ENCODE measurements at places on chromosomes 11 and 22.

GRCh38 chr11:57798905-57799559 lies 37.4 kb downstream of the CTNND1 start:
- DNase-seq, result peak; percentile 24

GRCh38 chr11:68959465-68960293 lies 21.1 kb downstream of the MRGPRD start:
- no peak for DNase-seq

DNA sequence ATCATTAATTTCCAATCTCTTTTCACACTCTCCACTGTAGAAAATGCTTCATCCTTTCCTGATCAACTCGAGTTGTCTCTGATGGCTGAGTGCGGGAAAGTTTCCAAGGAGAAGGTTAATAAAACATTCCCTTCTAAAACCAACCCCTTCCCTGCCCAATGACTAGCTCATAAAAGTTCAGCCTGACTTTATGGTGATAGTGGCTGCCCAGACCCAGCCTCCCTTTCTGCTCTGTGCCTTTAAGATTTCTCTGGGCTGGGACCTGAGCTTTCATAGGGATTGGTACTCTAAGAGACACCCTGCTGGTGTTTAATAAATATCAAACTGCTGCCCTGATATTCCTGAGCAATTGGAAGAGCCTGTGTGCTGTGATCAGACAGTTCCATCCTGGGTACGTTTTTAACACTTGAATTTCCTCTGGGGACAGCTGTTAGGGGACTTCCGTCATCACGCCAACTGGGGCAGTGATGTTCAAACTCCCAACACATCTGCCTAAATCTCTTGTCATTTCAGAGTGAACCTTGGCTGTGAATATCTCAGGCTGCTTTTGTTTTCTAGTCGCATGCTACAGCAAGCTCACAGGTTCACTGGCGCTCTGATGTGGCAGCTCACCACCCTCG lies 195.0 kb upstream of the KIRREL3 start:
- DNase-seq, result no peak

- DNase-seq, result no peak
Observed at GRCh38 chr11:41878095-41878494, 418.6 kb upstream of the LRRC4C start.

GRCh38 chr11:17770917-17771316 lies 36.3 kb downstream of the KCNC1 start:
- no peak for DNase-seq

DNA sequence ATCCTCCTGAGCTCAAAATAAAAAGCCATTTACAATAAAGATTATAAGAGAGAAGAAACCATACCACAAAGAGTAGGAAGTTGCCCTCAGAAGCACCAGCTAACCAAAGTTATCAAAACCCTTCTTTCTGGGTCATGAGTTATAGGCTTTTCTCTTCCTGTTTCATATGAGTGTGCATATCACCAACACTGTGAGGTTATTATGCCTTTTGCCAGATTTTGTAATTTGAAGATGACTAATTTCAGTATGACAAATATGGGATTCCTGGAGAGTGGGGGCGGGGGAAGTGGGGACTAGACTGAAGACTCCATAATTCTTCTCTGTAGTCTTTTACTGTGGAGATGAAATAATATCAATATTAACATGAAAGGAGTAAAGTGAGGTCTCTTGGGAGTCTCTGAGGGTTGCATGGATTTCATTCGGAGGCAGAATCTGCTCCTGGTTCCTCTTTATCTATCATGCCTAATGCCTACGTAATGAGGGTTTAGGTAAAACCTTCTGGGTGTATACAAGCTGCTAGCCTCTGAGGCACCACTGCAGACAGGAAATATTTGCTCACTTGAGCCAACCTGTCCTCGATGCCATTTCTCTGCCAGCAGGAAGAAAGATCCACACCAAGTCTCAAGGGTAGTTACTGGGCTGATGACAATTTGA lies 2.1 kb downstream of the LPXN start:
- DNase-seq, result peak; percentile 22

- no peak for DNase-seq
Observed at GRCh38 chr11:111062420-111062819, 183.1 kb upstream of the POU2AF2 start.

DNA sequence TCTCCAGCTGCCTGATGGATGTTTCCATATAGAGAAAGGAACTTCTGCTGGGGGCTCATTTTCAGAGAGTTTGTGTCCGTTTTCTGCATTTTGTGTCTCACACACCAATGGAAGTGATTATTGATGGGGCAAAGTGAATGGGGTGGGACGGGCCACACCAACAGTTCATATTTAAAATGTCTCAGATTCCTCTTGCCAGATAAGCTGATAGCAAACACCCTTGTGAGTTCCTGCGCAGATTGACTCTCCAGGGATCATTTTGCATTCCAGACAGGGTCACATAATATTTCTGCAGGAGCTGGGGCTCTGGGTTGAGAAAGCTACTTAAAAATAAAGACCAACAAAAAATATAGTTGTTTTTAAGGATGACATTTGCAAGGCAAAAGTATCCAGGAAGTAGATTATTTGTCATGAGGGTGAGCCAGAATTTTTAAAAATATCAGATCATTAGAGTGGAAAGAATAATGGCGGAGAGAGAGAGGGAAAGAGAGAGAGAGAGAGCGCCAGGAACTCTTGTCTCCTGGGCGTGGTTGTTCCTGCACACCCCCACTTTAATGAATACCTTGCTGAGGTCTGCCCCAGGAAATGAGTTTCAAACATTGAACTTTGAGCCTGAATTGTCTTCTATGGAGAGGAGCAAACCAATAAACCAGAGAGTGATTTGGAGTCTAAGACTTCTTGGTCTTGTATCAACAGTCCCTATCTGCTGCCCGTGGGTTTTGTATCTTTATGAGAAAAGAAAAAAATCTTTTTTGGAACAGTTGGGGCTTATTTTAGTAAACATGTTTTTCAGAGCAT lies 33.3 kb downstream of the MICAL2 start:
- no peak for DNase-seq

DNA sequence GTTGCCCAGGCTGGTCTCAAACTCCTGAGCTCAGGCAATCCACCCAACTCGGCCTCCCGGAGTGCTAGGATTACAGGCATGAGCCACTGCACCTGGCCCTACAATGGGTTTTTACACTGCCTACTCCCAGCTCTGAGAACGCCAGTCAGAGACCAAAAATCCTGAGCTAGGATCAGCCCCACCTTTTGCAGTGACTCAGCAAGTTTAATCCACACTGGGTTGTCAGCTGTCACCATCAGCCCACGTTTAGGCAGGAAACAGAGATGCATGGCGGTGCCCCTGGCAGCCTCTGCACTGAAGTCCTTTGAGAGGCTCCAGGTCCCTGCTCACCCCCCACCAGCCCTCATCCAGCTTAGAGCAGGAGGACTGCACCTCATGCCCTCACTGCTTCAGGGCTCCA lies 117.6 kb downstream of the ARHGAP8 start:
- no peak for DNase-seq

GRCh38 chr11:120786206-120786735 lies 237.6 kb upstream of the TBCEL start:
- DNase-seq, result no peak

DNA sequence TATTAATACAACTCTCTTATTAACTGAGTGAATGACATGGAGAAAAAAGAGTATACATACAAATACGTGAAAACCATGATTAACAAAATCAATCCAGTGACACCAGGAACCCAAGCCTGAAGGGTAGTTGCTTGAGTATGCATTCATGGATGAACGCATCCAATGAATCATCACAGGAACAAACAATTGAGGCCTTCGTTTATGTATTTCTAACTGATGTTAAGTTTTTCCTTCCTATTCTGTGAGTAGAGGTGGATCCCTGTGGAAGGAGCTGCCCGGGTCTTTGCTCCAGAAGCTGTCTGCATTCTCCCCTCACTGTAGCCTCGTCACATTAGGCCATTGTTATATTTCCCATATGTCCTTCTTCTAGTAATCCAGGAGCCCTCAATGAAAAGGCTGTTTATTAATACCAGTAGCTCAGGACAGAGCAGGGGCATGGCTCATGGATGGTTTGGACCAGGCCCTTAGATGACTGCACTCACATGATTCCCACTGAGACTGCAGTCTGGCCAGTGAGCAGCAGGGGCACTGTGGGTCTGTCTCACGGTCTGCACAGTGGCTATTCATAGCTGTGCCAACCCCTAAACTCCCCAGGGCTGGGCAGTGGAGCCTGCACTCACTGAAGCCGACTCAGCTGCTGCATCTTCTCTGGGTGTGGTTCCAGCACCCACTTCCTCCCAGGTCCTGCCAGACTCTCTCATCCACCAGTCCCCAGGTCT lies 128.1 kb upstream of the TOP3B start:
- peak; percentile 73 for DNase-seq

DNA sequence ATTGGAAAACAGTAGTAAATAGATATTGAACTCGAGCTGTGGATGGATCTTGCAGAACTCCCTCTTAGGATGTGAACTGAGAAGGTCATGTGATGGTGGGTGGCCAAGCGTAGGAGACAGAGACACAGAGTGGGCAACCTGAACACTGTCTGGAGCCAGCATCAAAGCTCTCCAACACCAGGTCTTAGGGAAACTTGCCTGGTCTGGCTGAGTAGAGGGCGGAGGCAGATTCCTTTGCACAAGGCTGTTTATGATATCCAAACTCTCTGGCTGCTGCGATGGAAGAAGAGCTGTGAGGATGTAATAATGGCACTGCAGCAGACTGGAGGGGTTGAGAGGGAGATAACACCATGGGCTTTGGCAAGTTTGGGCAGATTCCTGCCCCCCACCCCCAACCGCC lies 10.1 kb downstream of the NAV2 start:
- no peak for DNase-seq

GRCh38 chr11:134978388-134979088 lies 566.5 kb upstream of the B3GAT1 start:
- no peak for DNase-seq

DNA sequence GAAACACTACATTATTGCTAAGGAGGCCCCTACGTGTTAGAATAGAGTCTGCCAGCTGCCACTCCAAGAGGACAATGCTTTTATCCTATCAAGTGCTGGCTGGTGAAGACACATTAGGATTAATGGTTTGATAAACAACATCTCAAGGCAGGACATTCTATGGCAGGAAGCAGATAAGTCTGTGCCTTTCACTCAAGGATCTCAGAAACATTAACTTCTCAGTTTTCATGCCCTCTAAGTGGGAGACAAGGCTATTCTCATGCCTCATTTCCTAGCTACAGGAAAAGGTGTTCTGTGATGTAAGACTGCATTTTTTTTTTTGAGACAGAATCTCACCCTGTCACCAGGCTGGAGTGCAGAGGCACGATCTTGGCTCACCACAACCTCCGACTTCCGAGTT lies 23.5 kb upstream of the TIMP3 start:
- DNase-seq, result no peak

- DNase-seq, result peak; percentile 75
Observed at GRCh38 chr11:115222218-115222862, 281.9 kb downstream of the CADM1 start.

GRCh38 chr22:37279331-37280181 lies 2.8 kb upstream of the CYTH4 start:
- DNase-seq, result no peak

DNA sequence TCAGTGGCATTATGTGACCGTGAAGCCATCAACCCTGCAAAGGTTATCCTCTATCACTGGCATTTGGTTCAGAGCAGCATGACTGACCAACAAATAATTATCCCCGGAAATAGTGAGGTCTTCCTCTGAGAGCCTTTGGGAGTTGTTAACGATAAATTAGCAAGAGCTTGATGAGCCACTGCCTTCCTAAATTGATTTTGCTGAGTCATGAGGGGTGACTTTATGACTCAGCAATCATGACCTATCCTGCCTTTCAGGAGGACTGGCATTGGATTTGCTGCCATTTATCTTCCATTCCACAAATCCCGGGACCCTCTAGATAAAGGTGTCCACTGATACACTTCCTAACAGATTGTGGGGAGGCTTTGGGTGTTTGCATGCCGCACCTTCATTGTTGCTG lies 80.8 kb upstream of the MTNR1B start:
- DNase-seq, result no peak

GRCh38 chr11:31799435-31800397 lies 11.4 kb downstream of the PAX6 start:
- no peak for DNase-seq

- no peak for DNase-seq
Observed at GRCh38 chr11:75616281-75616680, 52.6 kb downstream of the MAP6 start.

- no peak for DNase-seq
Observed at GRCh38 chr22:27087051-27087450, 429.7 kb downstream of the MIAT start.

DNA sequence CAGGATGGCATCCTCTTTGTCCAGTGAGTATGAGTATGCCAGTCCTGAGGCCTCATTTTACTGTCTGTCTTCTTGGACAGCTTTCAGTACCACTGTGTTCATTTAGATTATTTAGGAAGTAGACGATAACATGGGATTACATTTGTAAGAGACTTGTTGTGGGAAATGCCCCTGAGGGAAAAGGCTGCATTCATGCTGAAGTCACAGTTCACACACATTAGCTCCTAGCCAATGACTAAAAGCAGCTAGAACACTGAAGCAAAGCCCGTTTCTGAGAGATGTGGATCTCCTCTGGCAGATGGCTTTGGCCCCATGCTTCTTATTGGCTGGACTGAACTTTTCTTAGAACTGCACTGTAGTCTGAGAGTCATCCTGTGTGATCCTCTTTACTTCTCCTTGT lies 242.4 kb downstream of the FAM76B start:
- DNase-seq, result no peak

DNA sequence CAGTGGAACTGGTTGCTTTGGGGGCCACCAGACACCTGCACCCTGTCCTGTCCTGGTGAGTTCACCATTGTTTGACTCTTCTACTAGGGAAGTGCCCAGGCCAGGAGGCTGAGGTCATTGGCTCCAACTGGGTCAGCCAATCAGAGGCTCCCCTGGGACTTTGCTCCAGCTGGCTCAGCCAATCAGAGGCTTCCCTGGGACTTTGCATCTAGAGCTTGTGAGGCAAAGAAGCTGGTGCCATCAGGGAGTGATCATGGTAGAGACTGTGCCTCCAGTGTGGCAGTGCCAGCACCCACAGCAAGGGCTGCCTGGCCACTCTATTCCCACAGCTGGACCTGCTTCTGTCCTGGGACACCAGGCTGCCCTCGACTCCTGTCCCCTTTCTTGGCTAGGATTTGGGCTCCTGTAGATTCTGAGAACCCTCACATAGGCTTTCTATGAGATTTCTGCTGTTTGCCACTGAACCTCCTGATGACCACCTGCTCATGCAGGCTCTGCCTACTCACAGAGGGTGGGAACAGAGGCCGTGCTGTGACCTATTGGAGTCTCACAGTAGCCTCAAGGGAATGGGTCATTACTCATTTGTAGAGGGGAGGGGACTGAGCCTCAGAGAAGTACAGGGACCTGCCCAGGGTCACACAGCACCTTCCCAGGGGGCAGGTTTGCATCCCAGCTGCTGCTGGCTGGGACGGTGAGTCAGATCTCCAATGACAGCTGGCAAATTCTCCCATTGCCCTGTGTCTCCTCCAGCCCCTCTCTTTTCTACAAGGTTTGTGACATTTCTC lies 59.2 kb upstream of the SHISAL1 start:
- DNase-seq, result no peak

Data from Panc1 (cell line).